ENCODE measurements at places on chromosomes 2 and 18.

- DNase-seq, result peak; percentile 54
Observed at GRCh38 chr2:96763511-96764252, 3.0 kb downstream of the CNNM4 start.

GRCh38 chr2:31666878-31667277 is 86.1 kb upstream of the SRD5A2 start:
- DNase-seq, result no peak

DNA sequence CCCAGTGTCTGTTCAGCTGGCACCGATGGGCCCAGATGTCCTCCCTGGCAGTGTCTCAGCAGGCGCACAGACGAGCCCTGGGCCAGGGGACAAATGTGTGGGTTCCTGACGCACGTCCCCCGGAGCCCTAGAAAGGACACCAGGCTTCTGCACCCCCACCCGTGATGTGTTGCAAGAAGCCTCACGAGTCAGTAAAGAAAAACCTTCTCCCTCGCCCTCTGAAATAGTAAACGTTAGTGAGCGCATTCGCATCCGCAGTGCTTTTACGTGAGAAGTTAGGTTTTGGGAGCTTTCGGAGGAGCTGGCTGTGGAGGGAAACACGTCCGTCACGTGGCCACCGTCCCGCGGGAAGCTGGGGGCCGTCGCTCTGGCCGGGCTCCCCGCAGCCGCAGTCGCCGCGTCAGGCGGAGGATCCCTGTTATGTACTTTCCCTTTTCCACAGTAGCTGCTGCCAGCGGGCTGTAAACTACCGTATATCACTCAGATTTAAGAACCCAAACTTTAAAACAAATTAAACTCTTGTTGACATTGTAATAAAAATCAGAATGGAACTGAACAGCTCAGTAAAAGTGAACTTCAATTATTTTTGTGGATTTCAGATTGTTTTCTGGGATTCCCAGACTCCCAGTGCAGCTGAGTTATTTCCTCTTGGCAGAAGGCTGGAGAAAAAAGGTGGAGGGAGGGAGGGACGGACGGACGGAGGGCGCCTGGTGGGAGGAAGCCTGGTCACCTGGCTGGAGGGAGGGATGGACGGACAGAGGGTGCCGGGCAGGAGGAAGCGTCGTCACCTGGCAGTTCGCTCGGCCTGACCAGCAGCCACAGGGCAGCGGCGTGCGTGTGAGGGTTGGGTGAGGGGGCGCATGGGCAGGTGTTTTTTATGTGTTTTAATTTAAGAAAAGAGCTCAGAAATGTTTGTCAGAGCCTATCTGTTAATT is 112.1 kb downstream of the NFATC1 start:
- peak; percentile 30 for DNase-seq

DNA sequence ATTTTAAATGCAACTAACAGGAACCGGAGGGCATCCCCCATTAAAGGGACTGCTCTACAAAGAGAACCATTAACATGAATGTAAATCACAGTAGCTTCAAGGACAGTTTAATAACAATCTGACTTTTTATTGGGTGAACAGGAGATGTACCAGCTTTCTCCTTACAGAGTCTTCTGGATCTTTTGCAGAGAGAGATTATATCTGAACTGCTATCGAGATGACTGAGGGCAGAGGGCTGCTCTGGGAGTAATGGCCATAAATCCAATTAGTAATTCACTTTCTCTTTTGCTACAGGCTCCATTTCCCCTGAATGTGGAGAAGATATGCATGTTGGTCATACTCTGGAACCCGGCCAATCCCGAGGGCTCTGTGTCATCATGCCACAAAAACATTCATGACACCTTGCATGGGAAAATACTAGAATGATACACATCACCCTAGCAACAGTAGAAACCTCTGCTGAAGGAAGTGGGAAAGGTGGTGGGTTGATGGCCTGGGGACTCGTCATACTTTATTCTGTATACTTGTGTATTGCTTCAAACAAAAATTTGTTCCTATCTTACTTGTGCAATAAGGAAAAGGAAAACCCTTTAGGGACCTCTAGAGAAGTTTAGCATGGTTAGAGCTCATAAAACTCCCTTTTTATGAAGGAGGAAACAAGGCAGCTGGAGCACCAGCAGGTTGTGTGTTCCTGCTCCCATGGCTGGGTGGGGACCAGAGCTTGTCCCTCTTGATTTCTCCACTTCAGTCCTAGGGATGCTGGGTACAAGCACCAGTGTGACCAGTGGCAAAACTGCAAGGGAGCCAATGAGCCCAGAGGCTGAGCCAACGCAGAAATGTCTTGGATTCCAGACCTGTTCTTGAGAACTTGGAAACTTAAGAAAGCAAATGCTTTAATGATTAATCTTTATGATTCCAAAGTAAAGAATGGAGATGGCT is 26.0 kb downstream of the CTAGE1 start:
- no peak for DNase-seq
